ENCODE measurements at places on chromosomes 16 and 17.

DNA sequence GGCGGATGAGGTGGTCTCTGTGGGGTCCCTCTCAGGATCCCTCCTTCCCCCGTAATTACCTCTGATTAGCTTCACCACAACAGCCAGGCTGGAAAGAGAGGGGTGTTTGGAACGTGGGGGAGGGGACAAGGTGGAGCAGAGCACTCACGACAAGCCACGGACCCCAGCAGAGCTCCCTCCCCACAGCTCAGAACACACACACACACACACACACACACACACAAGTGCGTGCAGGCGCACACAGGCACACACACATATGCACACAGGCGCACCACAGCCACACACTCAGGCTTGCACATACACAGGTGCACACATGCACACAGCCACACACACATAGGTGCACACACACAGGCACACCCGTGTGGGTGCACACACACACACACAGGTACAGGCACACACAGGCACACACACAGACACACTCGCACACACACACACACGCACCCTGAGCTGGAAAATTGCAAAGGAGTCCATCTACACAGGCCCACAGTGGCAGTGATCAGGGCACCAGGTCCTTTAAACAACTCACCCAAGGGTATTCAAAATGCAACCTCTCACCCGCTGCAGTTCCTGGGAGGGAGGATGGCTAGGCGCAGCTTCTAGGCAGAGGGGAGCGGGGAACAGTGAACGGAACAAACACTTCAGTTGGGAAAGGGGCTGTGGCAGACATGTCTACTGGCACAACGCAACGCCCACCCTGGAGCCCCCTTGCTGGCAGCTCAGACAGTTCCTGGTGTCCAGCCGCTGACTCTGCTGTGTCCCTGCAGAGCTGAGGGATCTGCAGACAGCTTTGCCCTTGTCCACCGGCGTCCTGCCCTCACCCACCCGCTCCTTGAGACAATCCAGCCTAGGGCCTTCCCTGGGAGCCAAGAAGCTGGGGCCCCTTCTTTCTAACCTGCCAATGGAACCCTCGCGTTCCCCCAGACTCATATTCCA is 59.9 kb upstream of the DLX4 start:
- DNase-seq, result no peak

- DNase-seq, result no peak
Observed at GRCh38 chr17:34916120-34916519, 45.1 kb downstream of the CCT6B start.

DNA sequence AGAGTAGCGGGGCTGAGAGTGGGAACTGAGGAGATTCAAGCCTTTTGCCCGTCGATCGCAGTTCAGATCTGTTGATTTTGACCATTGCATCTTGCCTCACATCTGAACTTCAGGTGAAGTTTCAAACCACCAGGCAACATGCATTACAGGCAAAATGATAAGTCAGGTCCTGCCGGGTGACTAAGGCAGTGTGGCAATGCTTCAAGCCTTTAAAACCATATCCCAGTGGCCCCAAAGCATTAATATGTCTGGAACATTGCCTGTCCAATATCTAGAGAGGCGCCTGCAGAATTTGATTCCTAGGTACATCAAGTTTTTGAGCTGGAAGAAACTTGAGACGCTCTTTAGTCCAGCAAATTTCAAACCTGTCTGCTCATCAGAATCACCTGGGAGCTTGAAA is 502.8 kb downstream of the MAF start:
- DNase-seq, result no peak

GRCh38 chr16:13077816-13078215 is 176.4 kb downstream of the SHISA9 start:
- DNase-seq, result peak; percentile 63

DNA sequence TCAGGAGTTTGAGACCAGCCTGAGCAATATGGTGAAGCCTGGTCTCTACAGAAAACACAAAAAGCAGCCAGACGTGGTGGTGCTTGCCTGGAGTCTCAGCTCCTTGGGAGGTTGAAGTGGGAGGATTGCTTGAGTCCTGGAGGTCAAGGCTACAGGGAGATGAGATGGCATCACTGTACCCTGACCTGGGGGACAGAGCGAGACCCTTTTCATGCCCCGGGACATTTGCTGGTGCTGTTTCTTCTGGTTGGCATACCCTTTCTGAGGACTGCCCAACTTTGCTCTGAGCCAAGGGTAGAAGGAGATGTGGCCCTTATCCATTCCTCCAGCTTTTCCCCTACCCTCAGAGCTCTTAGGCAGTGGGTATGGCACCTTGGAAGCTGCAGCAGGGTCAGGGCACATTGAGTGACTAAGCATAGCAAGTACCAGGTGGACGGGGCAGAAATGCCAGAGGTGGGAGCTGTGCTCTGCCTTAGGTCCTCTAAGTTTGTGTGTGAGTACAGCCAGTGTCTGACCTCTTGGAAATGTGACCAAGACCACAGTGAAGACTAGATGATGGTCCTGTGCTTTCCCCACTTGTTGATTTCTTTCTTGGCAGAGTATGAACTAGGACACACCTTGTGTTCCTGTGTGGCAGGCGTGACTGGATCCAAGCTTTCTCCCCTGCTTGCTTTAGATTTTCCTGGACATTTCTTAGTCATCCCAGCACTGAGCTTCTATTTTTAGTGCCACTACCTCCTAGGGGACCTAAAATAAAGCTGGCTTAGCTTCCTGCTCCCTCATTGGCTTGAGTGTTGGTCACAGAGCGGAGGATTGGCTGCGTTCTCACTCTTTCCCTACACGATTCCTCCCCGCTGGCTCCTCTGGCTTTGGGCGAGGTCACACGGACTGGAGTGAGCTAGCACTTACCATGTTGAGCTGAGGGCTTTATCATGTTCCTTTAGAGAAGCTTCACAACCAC is 9.9 kb upstream of the EDC4 start:
- no peak for DNase-seq

- DNase-seq, result no peak
Observed at GRCh38 chr17:45411348-45412105, 21.1 kb downstream of the ARHGAP27 start.

DNA sequence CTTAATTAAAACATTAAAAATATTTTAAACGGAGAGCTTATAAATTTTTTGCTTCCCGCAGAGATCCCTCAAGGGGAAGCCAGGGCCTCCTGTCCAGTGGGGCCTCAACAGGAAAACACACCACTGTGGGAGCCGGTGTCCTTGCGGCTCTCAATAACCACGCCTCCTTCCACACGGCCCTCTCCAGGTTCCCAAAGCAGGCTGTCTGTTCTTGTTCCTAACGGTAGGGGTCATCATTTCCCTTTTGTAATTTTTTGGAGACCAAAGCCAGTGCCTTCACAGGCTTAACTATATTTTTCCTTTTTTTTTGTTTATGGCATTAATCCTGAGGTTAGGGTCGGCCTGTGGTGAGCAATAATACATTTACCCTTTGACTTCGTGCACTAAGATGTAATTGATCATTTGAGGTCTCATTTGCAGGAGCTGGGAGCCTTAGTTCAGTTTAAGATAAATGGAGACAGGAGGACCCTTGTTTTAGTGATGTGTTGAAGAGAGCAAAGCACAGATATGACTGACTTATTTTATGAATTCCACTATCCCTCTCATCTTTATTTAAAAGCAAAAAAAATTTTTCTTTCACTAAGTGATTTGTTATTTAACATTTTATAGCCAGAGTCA is 77.5 kb upstream of the N4BP1 start:
- peak; percentile 43 for DNase-seq

GRCh38 chr17:602436-602835 is 112.2 kb downstream of the VPS53 start:
- DNase-seq, result no peak

- DNase-seq, result no peak
Observed at GRCh38 chr17:36135465-36135864, 31.8 kb downstream of the CCL4 start.

GRCh38 chr16:19707569-19708295 is 10.3 kb downstream of the KNOP1 start:
- DNase-seq, result no peak

- no peak for DNase-seq
Observed at GRCh38 chr17:1264196-1264595, 6.0 kb upstream of the BHLHA9 start.

- DNase-seq, result no peak
Observed at GRCh38 chr16:24645739-24646645, 83.5 kb upstream of the TNRC6A start.
